Sigmoid colon (tissue), 7 donors: ENCODE measurements at places on chromosomes 11 and 22. TPM values are rescaled to one million over a fixed set of nuclear protein-coding genes. Genes with fewer than 3 reads are reported as not detected.

- no peak overlapping the region for H3K27ac ChIP-seq
- H3K4me1 ChIP-seq, result no peaks in the 10 kb centered on the region
- no peak overlapping the region for H3K4me3 ChIP-seq
- DNase-seq, result no peak
- no peaks in the 10 kb centered on the region for H3K36me3 ChIP-seq
Observed at GRCh38 chr11:81246941-81247340, 1486.7 kb downstream of the FAM181B start.

GRCh38 chr11:12430954-12431595 lies 53.7 kb downstream of the PARVA start:
- H3K4me1 ChIP-seq, result no peaks in the 10 kb centered on the region
- peak overlapping the region; percentile 97 for H3K27ac ChIP-seq
- H3K4me3 ChIP-seq, result no peak overlapping the region
- peak; percentile 95 for DNase-seq

DNA sequence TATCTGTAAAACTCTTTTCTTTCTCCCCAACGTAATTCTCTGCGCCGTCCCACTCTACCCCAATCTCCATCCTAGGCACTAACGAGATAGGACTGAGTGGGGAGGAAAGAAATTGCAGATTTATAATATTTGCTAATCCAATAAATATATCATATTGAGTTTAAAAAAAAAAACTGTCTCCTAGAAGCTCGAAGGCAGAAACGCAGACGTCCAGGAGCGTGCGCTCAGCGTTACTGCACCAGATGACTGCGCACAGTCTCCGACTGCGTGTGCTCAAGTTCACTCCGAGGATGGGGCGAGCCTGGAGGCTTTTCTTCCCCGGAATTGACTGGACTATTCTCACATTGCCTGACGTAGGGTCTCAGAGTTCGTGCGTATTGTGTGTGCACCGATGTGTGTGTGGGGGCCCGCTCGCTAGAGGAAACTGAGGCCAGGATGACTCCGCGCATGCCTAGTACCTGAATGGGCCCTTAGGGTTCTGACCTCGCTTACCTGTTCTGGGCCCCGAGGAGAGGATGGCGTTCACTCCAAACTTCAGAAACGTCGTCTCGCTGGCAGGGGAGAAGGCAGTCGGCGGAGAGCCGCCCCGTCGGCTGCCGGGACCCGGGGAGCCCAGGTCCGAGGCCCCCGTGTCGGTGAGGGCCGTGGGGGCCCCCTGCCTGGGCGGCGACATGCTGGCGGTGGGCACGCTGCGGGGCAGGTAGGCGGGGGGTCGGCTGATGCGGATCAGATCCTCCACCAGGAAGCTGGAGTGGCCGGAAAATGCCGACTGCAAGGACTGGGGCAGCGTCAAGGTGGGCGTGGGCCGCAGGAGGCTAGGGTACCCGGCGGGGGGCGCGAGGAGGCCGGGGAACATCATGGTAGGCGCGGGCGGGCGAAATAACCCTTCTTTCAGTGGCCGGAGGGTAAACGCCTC lies 551 bp downstream of the DBX1 start:
- H3K36me3 ChIP-seq, result no peaks in the 10 kb centered on the region
- peaks cover 92% of the 10 kb centered on the region for H3K27me3 ChIP-seq
- H3K27ac ChIP-seq, result no peak overlapping the region
- peaks cover 32% of the 10 kb centered on the region for H3K4me1 ChIP-seq
- H3K4me3 ChIP-seq, result no peak overlapping the region

- DNase-seq, result no peak
- no peaks in the 10 kb centered on the region for H3K36me3 ChIP-seq
- H3K27ac ChIP-seq, result peak overlapping the region; percentile 46
- H3K27me3 ChIP-seq, result peaks cover 87% of the 10 kb centered on the region
Observed at GRCh38 chr11:79436919-79437277, 3.9 kb downstream of the TENM4 start.

GRCh38 chr11:110712659-110713448 lies 617 bp upstream of the ARHGAP20 start:
- H3K36me3 ChIP-seq, result no peaks in the 10 kb centered on the region
- peak; percentile 56 for DNase-seq
- H3K4me3 ChIP-seq, result peak overlapping the region; percentile 70
- peak overlapping the region; percentile 66 for H3K27ac ChIP-seq
- no peaks in the 10 kb centered on the region for H3K27me3 ChIP-seq

- H3K4me3 ChIP-seq, result no peak overlapping the region
- H3K4me1 ChIP-seq, result peaks cover 24% of the 10 kb centered on the region
- peaks cover 36% of the 10 kb centered on the region for H3K36me3 ChIP-seq
- H3K27ac ChIP-seq, result peak overlapping the region; percentile 3
Observed at GRCh38 chr11:133928628-133929059, 28.1 kb downstream of the IGSF9B start.

DNA sequence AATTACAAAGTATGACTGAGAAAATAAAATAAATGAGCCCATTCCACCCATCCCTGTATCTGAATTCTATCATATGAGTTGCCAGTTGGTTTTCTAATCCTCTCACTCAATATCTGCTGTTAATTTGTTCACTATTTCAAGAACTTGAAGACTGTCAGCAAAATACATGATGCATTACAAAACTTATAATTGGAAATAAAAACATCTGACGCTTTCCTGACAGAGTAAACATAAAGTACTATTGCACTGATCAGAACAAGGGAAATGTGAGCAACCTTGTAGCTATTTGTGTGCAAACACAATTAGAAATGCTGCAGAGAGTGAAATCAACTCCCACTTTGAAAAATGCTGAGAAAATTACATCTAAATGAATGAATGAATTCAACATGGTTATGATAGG lies 97.1 kb downstream of the MPPED2 start:
- DNase-seq, result no peak
- H3K4me3 ChIP-seq, result no peak overlapping the region
- no peaks in the 10 kb centered on the region for H3K36me3 ChIP-seq
- H3K4me1 ChIP-seq, result peaks cover 33% of the 10 kb centered on the region

DNA sequence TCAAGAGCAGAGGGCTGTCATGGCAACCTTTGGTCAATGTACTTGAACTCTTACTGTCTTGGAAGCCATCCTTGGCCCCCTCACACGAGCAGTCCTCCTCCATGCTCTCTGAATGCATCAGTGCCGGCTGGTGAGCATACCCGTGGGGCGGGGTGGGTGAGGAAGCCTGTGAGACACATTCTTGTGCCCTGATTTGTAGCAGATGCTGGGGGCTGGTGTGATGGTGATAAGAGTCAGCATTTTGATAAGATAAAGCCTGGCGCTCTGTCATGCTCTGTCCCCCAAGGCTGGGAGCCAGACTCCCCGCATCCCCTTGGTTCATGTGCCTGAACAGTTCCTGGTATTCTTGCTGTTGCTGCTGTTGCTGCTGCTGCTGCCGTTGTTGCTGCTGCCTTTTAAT lies 20.5 kb upstream of the APOA1 start:
- peaks cover 54% of the 10 kb centered on the region for H3K36me3 ChIP-seq
- no peak overlapping the region for H3K27ac ChIP-seq
- H3K27me3 ChIP-seq, result no peaks in the 10 kb centered on the region
- DNase-seq, result no peak
- H3K4me3 ChIP-seq, result no peak overlapping the region

DNA sequence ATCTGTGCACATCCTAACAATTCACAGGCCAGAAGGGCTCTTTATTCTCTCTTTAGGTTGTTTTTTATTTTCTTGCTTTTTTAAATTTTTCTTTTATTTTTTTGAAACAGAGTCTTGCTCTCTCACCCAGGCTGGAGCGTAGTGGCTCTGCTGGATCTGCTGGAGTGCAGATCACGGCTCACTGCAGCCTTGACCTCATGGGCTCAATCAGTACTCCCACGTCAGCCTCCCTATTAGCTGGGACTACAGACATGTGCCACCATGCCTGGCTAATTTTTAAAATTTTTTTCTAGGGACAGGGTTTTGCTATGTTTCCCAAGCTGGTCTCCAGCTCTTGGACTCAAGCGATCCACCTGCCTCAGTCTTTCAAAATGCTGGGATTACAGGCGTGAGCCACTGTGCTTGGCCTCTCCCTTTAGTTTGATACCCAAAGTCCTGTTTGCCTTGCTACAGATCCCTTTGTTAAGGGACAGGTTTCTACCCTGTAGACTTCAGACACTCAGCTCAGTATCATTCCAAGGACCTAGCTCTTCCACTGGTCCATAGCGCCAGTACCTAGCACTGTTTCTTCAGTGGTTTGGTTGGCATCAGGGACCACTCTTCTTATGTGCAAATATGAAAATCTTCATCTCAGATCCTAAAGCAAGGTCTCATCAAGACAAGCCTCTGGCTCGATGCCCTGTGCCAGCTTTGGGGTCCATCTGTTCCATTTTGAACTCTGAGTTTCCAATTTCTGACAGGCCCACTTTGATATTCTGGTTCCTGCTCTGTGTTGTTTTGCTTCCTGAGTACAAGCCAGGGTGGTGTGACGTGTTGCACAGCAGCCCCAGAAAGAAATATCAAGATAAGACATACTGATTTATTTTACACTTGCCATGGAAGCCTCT lies 211.7 kb downstream of the FAT3 start:
- no peaks in the 10 kb centered on the region for H3K4me1 ChIP-seq
- no peaks in the 10 kb centered on the region for H3K36me3 ChIP-seq
- H3K4me3 ChIP-seq, result no peak overlapping the region
- H3K27ac ChIP-seq, result no peak overlapping the region
- no peaks in the 10 kb centered on the region for H3K27me3 ChIP-seq
- DNase-seq, result no peak

- H3K36me3 ChIP-seq, result peaks cover 21% of the 10 kb centered on the region
- no peak for DNase-seq
- H3K27me3 ChIP-seq, result peaks cover 12% of the 10 kb centered on the region
- H3K4me3 ChIP-seq, result no peak overlapping the region
- H3K27ac ChIP-seq, result no peak overlapping the region
- no peaks in the 10 kb centered on the region for H3K4me1 ChIP-seq
Observed at GRCh38 chr11:578276-579035, 2.2 kb downstream of the PHRF1 start.

GRCh38 chr22:45671783-45672563 lies at the start of gene ATXN10:
TSS of gene ATXN10 (plus strand) at chr22:45671834. CDS start at chr22:45672064, 230 bp downstream.
- H3K27ac ChIP-seq, result peak within 1 kb of the TSS; percentile 87
- H3K4me1 ChIP-seq, result no peaks in the 10 kb centered on the region

DNA sequence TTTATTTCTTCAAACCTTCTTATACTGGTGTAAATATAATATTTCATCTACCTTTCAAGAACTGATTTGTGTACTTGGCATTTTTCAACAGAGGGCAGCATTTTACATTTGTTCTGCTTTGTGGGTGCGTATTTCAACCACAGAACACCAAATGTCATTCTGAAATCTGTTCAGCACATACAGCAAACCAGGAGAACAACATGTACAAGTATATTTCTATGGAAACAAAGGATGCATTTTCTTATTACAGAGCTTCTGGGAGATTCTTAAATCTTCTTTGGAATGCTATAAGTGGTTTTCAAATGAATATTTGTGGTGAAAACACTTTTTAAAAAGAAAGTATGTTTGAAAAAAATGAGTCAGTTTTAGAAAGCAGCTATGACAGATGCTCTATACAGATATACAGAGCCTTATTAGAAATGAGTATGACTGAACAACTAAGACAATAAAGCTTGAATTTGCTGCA lies 946.0 kb downstream of the FAM181B start:
- H3K4me3 ChIP-seq, result no peak overlapping the region
- no peak overlapping the region for H3K27ac ChIP-seq
- no peaks in the 10 kb centered on the region for H3K36me3 ChIP-seq
- no peaks in the 10 kb centered on the region for H3K27me3 ChIP-seq
- H3K4me1 ChIP-seq, result no peaks in the 10 kb centered on the region

DNA sequence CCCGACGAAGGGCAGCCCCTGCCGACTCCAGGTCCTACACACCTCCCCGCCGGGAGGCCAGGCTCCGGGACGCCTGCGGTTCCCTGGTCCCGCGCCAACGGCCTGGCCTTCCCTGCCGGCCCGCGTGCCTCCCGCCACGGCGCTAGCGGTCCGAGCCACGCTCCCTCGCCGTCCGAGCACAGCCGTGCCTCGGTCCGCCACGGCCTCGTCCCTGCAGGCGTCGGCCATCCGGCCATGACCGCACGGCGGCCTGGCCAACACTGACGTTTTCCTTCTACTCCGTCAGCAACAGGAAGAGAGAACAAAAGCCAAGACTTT lies 532 bp downstream of the EIF4G2 start:
- no peak for DNase-seq
- H3K4me3 ChIP-seq, result peak overlapping the region; percentile 96
- H3K36me3 ChIP-seq, result peaks cover 40% of the 10 kb centered on the region
- H3K27me3 ChIP-seq, result no peaks in the 10 kb centered on the region
- H3K4me1 ChIP-seq, result peaks cover 48% of the 10 kb centered on the region
- peak overlapping the region; percentile 100 for H3K27ac ChIP-seq

- H3K4me3 ChIP-seq, result peak overlapping the region; percentile 41
- no peaks in the 10 kb centered on the region for H3K36me3 ChIP-seq
- DNase-seq, result no peak
Observed at GRCh38 chr22:50190941-50191741, 5.4 kb downstream of the TRABD start.

DNA sequence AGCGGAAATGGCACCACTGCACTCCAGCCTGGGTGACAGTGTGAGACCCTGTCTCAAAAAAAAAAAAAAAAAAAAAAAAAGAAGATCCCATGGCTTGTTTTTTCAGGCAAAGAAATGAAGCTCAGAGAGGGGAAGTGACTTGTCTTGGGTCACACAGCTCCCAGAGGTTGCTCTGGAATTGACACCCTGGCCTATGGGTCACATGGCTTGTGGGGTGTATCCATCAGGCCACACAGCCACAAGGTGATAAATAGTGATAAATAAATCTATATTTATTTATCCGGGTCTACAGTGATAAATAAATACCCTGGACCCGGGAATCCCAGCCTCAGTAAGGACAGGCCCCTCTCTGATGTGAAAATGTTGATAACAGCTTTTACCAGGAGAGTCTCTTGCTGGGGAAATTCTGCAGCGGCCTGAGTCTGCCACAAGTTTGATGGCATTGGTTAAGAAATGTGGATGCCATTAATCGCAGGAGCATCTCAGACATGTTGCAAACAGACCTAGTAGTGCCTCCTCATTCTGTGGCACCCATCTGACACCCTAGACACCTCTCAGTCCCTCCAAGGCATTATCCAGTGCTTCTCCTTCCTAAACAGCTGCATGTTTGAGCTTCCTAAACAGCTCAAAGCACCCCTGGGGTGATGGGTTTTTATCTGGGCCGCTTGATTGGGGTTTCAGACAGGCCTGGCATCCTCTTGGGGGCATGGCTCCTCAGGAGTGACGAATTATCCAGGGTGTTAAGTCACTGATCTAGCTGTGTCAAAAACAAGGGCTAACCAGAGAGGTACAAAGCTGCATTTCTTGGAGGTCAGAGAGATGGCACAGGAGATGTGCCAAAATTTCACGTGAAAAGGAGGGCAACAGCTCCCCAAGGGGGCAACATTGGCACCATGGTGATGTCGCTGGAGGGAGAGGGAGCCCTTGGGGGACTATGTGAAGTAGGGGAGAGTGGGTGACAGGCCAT lies 1.9 kb upstream of the EMID1 start:
- peaks cover 5% of the 10 kb centered on the region for H3K27me3 ChIP-seq
- no peak for DNase-seq
- no peak overlapping the region for H3K27ac ChIP-seq
- H3K4me1 ChIP-seq, result peaks cover 12% of the 10 kb centered on the region
- no peak overlapping the region for H3K4me3 ChIP-seq

The CARD18 gene
- total RNA-seq, result not detected

The F2 gene
- not detected for total RNA-seq

The ZC3H12C gene
- total RNA-seq, result 21.7 TPM

The OR51B5 gene
- not detected for total RNA-seq

The MRE11 gene
- total RNA-seq, result 12.5 TPM

The OR8D4 gene
- not detected for total RNA-seq
